ENCODE measurements at places on chromosomes 7 and 10.
A peak's percentile ranks its signal among the peaks of the same experiment; 100 is the strongest.

DNA sequence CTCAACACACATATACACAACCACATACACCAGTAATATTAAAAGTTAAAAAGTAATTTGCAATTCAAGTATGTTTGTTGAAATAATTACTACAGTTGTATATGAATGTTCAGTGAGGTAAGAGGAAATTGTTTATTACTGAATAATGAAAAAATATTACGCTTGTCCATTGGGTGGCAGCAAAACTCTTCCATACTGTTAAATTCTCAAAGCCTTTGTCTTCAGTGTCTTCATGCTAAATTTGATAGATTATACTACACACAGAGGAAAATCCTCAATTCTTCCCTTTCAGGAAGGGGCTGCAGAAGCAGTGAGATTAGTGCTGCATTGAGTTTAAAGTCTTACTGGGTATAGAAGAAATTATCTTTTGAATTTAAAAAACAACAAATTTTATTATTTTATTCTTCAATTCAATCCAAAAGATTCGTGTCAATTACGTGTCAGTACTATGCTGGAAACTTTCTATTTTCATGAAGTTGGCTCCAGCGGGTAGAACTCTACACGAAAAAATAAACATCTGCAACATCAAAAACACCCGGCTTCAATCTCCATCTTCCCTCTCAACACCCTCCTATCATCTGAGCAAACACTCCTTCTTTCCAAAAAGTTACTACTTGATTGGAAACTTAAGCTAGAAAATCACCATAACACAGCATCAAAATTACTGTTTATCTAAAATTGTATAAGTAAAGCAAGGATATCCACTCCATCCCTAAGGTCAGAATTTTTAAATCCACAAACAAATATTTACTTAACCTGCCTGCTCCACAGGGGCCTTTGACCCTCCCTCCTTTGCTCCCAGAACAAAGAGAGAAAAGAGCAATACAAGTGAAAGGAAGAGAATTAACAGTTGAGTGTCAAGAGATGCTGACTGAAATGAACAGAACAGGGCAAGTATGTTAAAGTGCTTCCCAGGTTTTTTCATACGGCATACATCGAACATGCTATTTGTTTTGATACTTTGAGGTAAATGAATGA lies 37.0 kb upstream of the TES start:
- peak; percentile 55 for DNase-seq

GRCh38 chr10:33193057-33193700 lies 141.3 kb downstream of the NRP1 start:
- DNase-seq = peak; percentile 78

DNA sequence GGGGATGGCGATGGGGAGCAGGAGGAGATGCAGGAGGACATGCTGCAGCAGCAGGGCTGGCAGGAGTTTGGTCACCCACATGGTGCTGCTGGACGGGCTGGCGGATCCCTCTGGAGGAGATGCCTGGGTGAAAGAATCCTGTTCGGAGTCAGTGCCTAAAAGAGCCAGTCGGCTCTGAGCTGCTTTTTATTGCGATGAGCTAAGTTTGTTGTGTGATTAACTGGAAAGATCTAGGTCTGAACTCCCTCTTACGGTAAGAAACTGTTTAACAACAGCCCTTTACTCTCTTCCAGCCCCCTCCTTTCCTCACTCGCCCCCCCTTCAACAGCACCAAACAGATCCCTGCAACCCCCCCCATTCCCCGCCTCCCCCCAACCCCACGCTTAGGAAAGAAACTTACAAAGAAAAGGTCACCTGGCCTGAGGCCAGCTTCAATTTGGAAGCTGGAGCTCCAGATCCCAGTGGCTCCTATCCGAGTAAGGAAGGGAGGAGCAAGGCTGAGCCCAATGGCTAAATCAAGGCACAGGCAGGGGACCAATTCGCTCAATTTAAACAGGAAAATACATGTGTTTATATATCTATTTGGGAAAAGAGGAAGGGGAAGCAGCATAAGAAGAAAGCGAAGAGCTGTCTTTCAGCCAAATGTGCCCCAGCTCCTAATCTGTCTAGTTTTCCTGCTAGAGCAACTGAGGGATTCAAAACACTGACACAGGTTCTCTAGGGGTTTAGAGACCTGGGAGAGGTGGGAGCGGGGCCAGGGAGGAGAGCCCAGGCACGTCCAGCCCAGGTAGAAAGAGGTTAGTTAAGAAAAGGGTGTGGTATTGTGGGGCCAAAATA lies at the start of gene HGF:
Gene HGF, minus strand, starts transcription at position 157 of the 837 bp plus-strand sequence. Its CDS starts 76 bp downstream, at position 81.
- no peak for DNase-seq

DNA sequence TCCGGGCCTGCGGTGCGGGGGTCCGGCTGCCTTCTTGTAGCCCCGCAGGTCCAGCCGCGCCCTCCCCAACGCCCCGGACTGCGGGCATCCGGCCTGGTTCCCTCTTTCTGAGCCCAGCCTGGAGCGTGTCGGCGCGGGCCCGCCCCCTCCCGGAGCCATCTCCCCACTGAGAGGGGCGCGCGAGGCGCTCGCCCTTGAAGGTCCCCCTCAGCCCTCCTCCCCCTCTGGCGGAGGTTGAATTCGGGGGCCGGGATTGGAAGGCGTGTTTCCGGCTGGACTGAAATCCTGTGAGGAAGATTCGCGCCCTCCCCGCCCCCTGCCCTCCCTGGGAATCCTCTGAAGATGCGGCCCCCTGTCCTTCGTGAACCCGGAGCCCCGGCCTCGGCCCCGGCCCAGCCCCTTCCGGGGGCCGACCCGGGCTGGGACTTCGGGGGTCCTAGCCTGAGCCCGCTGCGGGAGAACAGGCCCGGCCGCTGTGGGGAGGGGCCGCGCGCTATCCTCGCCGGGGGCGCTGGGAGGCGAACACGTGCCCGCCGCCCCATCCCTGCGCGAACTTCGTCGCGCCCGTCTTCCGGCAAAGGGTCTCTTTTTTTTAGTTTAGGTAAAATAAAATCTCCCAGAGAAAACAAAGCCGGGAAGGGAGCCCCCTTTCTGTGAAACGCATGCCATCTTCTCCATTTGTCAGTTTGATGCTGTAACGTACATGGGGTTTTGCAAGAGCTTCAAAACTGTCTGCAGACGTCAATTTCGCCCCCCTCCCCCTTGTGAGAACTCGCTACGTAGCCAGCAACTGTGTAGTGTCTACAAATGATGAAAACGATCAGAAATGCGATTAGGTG lies 636 bp downstream of the PDCD4 start:
- no peak for DNase-seq

GRCh38 chr7:36208997-36209813 lies 56.2 kb downstream of the EEPD1 start:
- DNase-seq = no peak

- DNase-seq = no peak
Measured at GRCh38 chr7:54349229-54349628, 192.9 kb upstream of the VSTM2A start.

- DNase-seq = peak; percentile 39
Measured at GRCh38 chr10:60099998-60100747, 193.8 kb upstream of the CCDC6 start.

- DNase-seq = no peak
Measured at GRCh38 chr10:56135828-56136227, 225.2 kb downstream of the ZWINT start.

- DNase-seq = no peak
Measured at GRCh38 chr7:22019931-22020330, 74.2 kb upstream of the CDCA7L start.

- no peak for DNase-seq
Measured at GRCh38 chr7:22781230-22781711, 41.4 kb downstream of the TOMM7 start.

GRCh38 chr10:4213441-4213840 lies 428.4 kb upstream of the KLF6 start:
- no peak for DNase-seq

DNA sequence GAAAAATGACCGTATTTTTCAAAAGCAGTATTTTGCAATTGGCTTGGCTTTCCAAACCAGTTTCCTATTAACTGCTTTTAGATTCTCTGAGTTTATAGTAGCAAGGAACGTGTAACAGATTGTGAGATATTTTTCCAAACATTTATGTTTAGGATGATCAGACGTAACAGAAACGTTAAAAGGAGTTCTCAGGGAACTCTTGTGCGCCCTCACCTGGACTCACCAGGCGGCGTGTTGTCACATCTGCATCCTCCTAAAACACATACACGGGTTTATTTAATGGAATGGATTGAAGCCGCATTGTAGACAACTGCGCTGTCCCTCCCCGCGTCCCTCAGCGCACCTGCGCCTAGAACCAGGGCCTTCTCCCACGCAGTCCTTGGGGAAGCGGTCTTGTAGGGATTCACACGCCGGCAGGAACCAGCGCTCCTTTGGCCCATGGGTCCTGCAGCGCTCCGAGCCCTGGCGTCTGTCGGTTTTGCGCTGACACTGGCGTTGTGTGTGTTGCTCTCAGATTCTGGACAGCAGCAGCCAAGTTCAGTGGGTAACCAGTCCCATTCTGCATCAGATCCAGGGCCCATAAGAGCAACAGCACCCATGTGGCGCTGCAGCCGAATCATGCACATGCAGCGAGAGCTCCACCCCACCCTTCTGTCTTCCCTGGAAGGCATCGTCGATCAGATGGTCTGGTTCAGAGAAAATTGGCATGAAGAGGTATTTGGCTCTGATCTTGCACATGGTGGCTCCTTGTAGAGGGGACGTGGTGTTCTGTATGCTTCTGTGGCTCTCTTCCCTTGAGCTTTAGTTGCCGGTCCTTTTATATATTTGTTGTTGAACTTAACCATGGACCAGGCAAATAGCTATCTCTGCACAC lies 114.9 kb downstream of the TRRAP start:
- DNase-seq = no peak

- no peak for DNase-seq
Measured at GRCh38 chr10:98720551-98720950, 273.8 kb upstream of the HPS1 start.

DNA sequence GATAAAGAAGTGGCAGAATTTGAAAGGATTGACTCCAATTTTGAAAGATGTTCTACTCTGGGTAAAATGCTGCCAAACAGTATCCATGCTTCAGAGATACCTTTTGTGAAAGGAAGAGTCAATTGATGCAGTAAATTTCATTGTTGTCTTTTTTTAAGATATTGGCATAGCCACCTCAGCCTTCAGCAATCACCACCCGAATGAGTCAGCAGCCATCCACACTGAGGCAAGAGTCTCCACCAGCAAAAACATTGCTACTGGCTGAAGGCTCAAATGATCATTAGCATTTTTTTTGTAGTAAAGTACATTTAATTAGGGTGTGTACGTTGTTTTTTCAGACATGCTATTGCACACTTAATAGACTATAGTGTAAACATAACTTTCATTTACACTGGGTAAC lies 31.7 kb upstream of the CYP26C1 start:
- peak; percentile 16 for DNase-seq

- DNase-seq = no peak
Measured at GRCh38 chr10:119007211-119007574, 22.3 kb upstream of the NANOS1 start.

- no peak for DNase-seq
Measured at GRCh38 chr7:21125297-21125696, 302.6 kb upstream of the SP4 start.

GRCh38 chr7:29806208-29806994 lies at the start of gene WIPF3:
TSS of gene WIPF3 (plus strand) at chr7:29806508. CDS start at chr7:29834725, 28,217 bp downstream.
- peak; percentile 7 for DNase-seq

DNA sequence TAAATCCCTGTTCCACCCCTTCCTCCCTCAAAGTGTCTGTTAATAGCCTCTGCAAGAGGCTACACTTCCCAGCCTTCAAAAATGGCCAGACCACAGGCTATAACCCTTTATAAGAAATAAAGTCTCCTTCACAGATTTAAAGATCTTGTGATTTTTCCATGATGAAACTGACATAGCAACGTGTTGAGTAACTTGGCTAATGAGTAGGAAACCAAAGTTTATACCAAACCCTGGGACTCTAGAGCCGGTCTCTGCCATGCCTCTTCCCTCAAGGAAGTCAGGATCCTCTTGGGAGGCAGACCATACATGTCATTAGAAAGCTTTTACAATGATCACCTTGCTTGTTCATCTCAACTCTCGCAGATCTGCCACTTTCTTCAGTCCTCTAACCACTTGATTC lies 44.4 kb downstream of the GRM8 start:
- no peak for DNase-seq

- no peak for DNase-seq
Measured at GRCh38 chr7:34849986-34850385, 187.3 kb downstream of the DPY19L1 start.

DNA sequence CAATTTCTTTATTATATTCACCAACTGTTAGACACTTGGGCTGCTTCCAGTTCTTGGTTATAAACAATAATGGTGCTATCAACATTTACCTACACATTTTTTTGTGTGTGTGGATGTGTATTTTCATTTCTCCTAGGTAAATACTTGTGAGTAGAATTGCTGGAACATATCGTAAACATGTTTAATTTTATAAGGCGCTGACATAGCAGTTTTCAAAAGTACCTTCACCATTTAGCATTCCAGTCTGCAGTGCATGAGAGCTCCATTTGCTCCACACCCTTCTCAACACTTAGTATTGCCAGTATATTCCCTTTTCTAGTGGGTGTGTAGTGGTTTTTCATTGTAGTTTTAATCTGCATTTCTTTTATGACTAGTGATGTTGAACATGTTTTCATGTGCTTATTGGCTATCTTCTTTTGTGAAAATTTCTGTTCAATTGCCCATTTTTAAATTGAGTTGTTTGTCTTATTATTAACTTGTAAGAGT lies 59.6 kb upstream of the FAM204A start:
- no peak for DNase-seq

All from HCT116 (cell line).